ENCODE measurements at places on chromosomes 1 and 21.
A peak's percentile ranks its signal among the peaks of the same experiment; 100 is the strongest.

- no peak for DNase-seq
Observed at GRCh38 chr1:193355178-193355577, 168.8 kb upstream of the B3GALT2 start.

GRCh38 chr1:168972887-168973286 is 133.6 kb upstream of the ATP1B1 start:
- DNase-seq, result peak; percentile 24

GRCh38 chr1:184065559-184065958 is 14.0 kb downstream of the TSEN15 start:
- no peak for DNase-seq

- no peak for DNase-seq
Observed at GRCh38 chr1:94056171-94056570, 64.8 kb downstream of the ABCA4 start.

GRCh38 chr1:24284156-24284471 is 35.0 kb upstream of the GRHL3 start:
- DNase-seq, result no peak

GRCh38 chr21:46114963-46115362 is 17.1 kb downstream of the COL6A2 start:
- DNase-seq, result no peak

- peak; percentile 84 for DNase-seq
Observed at GRCh38 chr1:210464519-210465039, 135.9 kb downstream of the HHAT start.

DNA sequence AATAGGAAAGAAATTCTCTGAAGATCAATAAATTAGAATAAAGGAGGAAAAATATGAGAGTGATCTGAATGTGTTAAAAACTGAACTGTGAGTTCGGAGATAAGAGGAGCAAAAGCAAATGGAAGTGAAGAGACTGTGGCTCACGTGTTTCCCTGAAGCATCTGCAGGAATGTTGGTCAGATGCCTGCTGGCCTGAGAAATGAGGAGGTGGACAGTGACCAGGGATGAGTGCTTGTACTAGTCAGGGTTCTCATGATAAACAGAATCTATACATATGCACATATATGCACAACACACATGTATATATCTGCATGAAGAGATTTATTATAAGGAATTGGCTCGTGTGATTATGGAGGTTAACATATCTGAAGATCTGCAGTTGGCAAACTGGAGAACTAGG is 103.4 kb upstream of the TIAM1 start:
- DNase-seq, result no peak

DNA sequence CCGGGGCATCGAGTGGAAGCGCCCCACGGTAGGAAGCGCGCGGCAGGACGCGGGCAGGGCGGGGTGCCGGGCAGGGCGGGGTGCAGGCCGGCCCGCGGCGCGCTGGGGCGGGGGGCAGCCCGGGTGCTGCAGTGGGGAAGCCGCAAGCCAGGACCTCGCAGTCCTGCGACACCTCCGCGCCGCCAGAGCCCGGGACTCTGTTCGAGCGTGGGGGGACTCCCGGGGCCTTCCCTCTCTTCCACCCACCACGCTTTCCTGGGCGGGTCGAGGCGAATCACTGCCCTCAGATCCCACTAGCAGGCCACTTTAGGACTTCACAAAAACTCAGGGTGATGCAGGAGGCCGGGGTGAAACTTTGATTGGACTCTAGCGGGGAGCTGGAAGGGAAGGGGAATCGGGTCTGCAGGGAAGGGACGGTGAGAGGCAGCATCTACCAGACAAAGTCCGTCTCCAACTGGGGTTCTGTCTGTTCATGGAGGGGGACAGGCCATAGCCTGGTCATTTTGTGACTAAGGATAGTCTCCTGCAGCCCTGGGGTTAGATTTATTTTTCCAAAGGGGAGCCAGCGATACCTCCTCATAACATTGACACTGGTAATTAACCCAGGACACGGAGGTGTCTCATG is 623 bp downstream of the CAPN2 start:
- no peak for DNase-seq

- no peak for DNase-seq
Observed at GRCh38 chr21:44399955-44400790, 46.8 kb downstream of the TRPM2 start.

DNA sequence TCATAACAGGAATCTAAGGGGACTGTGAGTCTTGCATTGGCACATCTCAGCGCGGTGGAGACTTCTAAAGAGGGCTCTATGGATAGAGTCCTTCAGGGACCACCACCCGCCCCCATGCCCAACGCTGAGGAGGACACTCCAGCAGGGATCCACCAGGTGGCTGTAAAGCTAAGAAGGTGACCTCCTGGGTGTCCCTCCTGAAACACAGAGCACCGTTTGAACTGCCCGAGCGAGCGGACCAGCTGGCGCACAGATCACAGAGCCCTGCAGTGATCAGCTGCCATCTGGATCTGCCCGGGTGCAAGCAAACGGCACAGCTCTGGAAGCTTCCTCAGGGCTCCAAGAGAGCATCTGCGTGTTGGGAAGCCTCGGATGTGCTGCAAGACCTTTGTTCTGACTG is 51.3 kb upstream of the LYST start:
- peak; percentile 52 for DNase-seq

DNA sequence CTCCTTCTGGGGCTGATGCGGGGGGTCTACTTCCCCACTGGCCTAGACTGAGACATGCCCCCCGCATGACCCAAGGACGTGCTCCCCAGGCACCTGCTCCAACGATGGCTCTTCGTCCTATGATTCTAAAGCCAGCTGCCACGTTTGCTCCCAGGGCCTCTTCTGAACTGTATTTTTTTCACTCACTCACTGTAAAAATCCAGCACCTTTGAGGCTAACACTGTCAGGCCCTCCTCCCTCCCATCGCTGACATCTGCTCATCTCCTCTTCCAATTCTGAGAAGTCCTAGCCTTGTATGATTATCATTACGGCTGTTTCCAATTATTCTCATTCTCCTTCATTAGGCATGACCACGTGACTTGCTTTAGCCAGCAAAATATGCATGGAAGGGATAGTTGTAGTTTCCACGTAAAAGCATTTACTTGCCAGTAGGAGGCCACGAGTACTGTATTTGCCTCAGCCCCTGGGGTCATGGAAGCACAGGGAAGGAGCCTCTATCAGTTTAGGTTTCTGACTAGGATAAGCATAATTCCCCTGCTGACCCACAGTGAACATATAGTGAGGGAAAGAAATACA is 19.1 kb upstream of the EDN2 start:
- DNase-seq, result no peak

- DNase-seq, result no peak
Observed at GRCh38 chr1:14365301-14365988, 233.0 kb upstream of the KAZN start.

DNA sequence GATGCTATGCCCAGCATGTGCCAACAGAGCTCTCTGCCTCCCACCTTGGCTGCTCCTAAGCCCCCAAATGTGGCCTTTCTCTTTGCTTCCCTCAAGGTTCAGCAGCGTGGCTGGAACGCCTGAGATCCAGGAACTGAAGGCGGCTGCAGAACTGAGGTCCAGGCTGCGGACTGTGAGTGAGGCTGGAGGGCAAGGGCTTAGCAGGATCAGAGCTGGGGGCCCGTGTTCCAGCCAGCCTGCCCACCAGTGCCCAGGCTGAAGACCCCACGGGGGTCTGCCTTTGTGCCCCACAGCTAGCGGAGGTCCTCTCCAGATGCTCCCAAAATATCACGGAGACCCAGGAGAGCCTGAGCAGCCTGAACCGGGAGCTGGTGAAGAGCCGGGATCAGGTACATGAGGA is 14.6 kb downstream of the IKBKE start:
- DNase-seq, result no peak

DNA sequence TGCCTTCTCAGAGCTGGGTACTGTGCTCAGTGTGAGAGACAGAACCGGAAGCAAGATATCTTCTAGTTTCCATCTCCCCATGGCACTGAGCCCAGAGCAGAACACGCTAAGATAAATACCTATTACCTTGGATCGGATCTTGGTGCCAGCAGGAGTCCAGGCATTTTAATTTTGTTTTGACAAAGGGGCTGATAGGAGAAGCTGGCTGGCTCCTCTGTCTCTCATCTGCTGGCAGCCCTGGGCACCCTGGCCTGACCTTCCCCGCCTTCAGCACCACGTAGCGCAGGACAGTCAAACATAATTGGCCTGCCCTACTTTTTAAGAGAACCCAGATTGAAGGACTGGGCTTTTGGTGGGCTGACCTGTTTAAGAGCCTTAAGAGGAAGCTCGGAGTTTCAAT is 160.7 kb upstream of the KLHDC7A start:
- DNase-seq, result no peak

- DNase-seq, result no peak
Observed at GRCh38 chr1:221850470-221851187, 108.7 kb upstream of the DUSP10 start.

GRCh38 chr1:218298398-218298797 is 13.3 kb downstream of the RRP15 start:
- DNase-seq, result no peak

DNA sequence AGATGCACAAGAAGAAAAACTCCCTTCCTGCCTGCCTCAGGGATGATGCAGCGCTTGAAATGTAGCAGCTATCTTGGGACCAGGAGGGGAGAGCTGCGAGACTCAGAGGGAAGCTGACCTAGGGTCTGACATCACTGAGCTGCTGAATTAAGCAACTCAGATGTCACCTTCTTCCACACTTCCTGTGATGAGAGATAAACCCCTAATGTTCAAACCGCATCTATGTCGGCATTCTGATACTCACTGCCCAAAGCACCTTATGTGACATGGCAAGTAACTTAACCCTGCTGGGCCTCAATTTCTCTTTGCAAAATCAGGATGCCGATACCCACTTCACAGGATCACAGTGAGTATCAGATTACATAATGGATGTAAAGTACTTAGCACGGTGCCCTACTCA is 9.1 kb upstream of the AK2 start:
- no peak for DNase-seq

DNA sequence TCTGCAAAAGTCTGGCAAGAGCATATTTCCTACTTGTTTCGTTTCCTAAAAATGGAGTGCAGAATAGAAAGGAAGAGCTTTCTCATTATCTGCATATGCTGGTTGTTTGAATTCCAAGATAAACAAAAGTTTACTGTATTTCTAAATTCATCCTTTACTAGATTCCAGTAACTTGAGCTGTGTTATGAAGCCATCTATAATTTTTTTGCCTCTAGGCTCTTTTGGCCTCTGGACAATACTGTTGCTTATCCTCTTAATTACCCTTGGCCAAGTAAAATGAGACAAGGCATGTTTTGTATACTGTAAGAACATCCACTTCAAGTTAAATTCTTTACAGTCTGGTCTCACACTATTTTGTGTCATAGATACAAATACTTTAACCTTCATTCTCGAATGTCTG is 45.6 kb upstream of the HFM1 start:
- DNase-seq, result no peak

DNA sequence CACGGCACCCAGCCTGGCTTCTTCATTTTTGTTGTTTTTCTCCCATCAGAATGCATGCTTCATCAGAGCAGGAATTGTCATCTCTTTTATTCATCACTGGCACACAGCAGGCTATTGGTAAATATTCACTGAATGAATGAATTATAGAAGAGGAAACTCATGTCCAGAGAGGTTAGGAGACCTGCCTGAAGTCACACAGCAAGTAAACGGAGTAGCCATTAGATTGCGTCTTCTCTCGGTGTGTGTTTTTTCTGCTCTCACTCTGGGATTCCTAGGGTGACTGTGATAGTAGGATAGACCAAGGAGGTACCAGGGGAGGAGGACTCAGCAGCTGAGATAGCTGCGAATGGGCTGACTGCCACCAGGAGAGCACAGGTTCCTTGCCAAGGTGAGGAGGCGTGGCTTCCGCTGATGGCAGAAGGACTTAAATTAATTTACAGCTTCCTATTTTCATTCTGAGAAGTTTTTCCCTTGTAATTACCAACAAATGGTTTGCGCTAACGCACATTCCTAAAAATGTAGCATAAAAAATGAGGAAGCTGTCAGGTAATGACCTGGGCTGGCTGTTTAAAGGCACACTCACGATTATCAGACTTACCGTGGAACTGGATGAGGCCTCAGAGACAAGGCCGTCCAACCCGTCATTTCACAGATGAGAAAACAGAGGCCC is 4.5 kb upstream of the NCMAP start:
- no peak for DNase-seq

- no peak for DNase-seq
Observed at GRCh38 chr1:95371666-95372282, 137.8 kb downstream of the RWDD3 start.

GRCh38 chr1:66559517-66559916 is 25.6 kb downstream of the SGIP1 start:
- no peak for DNase-seq

DNA sequence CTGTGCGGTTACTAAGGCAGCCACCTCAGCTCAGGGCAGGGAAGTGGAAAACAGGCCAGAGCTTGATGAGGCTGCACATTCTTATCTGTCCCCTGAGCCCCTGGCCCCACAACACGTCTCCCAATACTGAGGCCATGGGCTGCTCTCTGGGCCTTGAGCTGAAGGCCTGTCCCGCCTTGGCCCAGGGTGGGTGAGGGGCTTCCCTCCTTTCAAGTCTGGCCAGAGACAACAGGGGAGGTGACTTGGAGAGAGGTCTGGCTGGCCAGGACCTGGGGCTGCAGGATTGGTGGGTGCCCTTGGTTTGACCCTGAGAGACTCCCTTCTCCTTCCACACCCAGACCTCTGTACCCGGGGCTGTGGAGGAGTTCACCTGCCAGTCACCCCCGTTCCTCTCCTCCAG is 563.8 kb downstream of the PTPRU start:
- DNase-seq, result no peak

- no peak for DNase-seq
Observed at GRCh38 chr1:56378341-56379070, 200.9 kb downstream of the PLPP3 start.

- no peak for DNase-seq
Observed at GRCh38 chr1:221655766-221656305, 86.1 kb downstream of the DUSP10 start.

DNA sequence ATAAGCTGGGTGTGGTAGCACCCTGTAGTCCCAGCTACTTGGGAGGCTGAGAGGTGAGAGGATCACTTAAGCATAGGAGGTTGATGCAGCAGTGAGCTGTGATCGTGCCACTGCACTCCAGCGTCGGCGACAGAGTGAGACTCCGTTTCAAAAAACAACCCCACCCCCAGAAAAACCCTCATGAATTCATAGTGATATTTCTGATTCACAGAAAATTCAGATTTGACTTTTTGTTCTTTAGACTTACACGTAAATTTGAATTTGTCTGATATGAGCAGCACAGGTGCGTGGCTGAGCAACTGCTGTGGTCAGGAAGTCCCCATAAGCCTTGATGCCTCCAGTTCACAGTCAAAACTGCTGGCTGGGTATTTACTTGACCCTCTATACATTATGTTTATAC is 10.0 kb upstream of the MORC3 start:
- DNase-seq, result no peak

- peak; percentile 91 for DNase-seq
Observed at GRCh38 chr1:66533804-66534740, at the start of gene SGIP1. SGIP1 (plus strand) TSS chr1:66534153; CDS start chr1:66534359, 206 bp downstream.

- peak; percentile 44 for DNase-seq
Observed at GRCh38 chr1:88608139-88608943, 75.7 kb upstream of the PKN2 start.

GRCh38 chr1:6109688-6110087 is 64.0 kb downstream of the KCNAB2 start:
- no peak for DNase-seq

DNA sequence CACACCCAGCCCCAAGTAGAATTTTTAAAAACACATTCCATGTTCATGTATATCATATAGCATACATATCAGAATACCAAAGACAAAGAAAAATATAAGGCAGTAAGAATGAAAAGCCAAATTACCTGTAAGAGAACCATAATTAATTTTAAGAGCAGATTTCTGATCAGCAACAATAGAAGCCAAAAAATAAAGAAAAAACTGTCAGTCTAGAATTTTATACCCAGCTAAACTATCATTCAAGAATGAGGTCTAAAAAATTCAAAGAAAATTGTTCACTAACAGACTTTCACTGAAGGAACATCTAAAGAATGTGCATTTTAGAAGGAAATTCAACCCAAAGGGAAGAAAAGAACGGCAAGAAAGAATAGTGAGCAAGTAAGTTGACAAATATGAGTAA is 10.6 kb upstream of the FUCA1 start:
- no peak for DNase-seq

Measured in SHP77 treated with DMSO at 0.1 percent for 48 hours (cell line).